ENCODE measurements at places on chromosomes 3 and 15. TPM values are rescaled to one million over a fixed set of nuclear protein-coding genes. Genes with fewer than 3 reads are reported as not detected.

DNA sequence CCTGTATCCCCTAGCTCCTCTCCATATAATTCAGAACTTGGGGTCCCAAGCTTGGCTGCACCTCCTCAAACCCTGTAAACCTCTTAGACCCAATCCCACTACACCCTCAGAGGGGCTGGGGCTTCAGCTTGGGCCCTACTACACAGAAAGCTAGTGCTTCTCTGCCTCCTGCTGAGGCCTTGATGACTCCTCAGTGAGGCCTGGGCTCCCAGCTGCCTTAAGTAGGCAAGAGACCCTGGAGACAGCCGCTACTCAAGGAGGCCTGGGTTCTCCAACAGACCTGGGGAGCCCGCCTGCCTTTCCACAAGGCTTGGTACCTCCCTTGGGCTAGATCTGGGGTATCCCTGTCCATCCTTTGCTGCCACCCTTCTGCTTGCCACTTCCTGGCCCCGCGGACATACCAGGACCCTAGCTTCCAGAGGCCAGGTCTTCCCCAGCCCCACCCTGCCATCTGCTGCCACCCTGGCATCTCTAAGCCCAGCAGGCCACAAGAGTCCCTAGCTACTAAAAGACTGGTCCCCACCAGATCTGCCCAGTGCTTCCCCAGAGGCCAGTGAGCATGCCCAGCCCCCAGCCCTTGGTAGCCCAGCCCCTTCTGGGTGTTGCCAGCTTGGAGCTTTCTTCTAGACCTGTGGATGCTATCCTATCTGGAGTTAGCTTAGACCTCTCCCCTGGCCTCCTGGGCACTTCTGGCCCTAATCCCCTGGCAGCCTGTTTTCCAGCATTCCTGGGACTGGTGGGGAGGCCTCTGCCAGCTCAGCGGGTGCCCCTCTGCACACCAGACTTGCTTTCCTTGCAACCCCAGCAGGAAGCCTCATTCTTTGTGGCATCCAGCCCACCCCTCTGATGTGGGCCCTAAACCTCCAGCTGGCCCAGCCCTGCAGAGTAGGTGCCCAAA lies 13.7 kb downstream of the C15orf39 start:
- no peak for DNase-seq

DNA sequence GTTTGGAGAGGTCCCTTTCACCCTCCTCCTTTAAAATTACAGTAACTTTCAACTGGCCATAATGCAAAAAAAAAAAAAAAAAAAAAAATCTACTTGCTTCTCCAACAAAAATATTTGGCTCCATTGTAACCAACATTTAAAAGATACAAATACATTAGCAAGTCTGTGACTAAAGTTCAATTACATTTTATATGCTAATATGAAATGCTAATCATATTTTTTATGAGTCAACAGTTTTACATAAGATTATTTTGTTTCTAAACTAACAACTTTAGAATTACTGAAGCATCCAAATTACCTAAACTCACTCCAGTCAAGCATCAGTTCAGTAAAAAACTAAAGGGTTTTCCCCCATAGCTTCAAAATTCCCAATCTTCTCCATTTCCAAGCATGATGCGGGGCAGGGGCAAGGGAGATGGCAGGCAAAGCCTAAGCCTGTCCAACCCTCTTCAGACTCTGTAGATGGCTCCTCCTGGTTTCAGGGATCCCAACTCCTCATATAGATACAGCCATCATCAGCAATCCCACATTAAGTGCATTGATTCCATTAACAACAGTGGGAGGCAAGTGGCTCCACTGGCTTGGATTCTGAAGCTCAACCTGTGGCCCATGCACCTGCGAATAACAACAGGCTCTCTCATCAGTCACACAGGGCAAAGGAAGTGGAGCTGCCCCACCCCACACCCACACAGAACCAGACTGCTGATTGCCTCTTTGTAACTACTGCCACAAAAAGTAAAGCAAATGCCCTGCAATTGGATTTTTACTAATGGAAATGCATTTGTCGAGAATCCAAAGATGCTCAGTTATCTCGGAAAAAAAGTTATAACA lies 15.0 kb downstream of the SFMBT1 start:
- DNase-seq = no peak

ZMYND10 gene
- 2.8 TPM for total RNA-seq

GRCh38 chr3:55191911-55192775 lies 264.3 kb upstream of the LRTM1 start:
- no peak for DNase-seq

GNAT1 gene
- not detected for total RNA-seq

CHRD gene
- not detected for total RNA-seq

TNNC1 gene
- 5.0 TPM for total RNA-seq

- DNase-seq = no peak
Observed at GRCh38 chr15:60734851-60735250, 255.9 kb upstream of the ICE2 start.

GRIP2 gene
- total RNA-seq = not detected

STXBP5L gene
- total RNA-seq = 10.1 TPM

MESP2 gene
- not detected for total RNA-seq

- DNase-seq = peak; percentile 73
Observed at GRCh38 chr3:197354568-197355001, 56.2 kb upstream of the DLG1 start.

DNA sequence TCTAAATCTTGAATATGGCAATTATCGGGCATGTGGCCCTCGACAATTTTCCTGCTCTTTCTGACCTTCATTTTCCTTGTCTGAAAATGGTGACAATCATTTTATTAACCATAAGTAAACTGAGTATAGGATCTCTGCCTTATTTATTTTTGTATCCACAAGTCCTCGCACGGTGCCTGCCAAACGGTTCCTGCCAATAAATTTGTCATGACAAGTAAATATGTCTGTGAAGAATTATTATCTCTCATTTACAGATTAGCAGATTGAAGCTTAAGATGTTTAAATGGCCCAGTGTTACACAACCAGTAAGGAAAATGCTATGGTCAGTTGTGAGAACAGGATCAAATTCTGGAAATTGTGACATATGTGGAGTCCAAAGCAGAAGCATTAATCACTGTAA lies 65.9 kb upstream of the ARL6 start:
- DNase-seq = no peak

DNA sequence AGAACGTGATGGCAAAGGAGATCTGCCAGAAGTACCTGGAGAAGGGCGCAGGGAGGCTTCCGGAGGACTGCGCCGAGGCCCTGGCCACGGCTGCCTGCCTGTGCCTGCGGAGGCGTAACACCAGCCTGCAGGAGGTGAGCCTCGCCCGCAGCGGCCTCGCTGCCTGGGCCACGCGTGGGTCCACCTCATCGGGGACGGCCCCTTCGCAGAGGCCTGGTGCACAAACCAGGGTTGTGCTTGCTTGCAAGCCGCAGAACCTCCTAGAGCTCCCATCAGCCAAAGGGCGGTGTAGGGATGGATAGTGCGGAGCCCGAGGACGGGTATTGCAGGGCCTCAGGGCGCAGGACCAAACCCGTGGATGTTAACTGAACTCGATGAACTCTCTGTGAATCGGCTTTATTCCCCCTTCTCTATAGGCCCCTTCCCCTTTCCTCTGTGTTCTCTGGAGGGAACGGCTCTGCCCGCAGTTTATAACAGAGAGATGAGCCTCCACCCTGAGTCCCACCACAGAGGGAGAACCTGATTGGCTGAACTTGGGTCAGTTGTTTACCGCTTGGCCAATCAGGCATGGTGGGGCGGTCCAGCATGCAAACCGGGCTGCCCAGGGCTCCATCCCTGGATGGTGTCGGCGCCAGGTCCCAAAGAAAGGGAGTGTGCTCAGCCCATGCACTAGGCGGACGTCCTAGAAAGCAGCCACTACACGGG lies 13.6 kb upstream of the TATDN2 start:
- no peak for DNase-seq

FAIM gene
- total RNA-seq = 3.1 TPM

DNA sequence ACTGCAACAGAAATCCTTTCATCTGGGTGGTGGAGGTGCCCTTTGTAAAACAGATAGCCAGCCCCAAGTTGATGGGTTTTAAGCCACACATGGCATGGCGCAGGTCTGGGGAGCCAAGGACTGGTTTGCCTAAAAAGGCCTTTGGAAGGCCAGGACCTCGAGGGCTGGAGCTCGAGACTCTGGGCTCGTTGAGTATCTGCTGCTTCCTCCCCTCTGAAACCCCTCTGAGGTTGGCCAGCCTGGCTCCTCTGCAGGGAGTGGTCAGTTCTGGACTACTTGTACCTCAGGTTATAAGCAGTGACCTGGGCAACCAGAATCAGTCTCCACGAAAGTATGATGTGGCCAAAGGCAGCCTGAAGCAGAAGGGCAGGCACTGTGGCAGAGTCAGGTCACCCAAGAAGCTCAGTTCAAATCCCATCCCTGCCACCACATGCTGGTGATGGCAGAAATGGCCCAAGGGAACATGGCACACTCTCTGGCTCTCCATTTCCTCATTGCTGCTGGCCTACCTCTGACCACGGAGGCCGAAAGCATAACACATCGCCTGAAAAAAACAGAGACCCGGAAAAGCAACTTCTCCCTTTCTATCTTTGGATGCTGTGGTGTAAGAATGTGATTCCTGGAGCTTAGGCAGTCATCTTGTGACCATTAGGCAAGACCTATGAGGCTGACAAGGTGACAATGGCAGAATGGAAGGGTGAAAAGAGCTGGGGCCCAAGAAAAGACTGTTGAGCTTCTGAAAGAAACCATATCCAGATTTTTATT lies 51.2 kb downstream of the WNT7A start:
- no peak for DNase-seq

- no peak for DNase-seq
Observed at GRCh38 chr15:50106457-50106856, 12.6 kb downstream of the ATP8B4 start.

LCTL gene
- total RNA-seq = not detected

DLEC1 gene
- total RNA-seq = not detected

NKIRAS1 gene
- total RNA-seq = 3.7 TPM

GRCh38 chr3:5560199-5560598 lies 372.7 kb downstream of the EDEM1 start:
- DNase-seq = no peak

- no peak for DNase-seq
Observed at GRCh38 chr15:66714543-66714981, 12.5 kb downstream of the SMAD6 start.

Data from OCI-LY7 (cell line).